ENCODE measurements at places on chromosomes 4 and X.

DNA sequence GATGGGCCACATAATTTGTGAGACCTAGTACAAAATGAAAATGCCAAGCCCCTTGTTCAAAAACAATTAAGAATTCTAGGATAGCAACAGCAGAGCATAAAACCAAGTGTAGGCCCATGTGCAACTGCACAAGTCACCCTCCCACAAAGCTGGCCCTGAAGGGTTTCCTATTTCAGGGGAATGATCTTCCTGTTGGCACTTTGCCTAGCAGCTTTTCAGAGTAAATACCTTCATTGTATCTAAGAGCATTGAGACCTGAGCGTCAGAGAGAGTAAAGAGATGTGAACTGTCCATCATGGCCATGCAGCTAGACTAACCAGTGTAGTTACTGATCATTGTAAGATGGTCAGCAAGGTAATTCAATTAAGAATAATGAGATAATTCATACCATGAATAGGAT lies 113.6 kb downstream of the CNKSR2 start:
- DNase-seq, result peak; percentile 61

- no peak for DNase-seq
Measured at GRCh38 chr4:158965226-158965625, 137.7 kb upstream of the RAPGEF2 start.

- peak; percentile 24 for DNase-seq
Measured at GRCh38 chr4:166421556-166422156, 548.6 kb downstream of the TLL1 start.

- no peak for DNase-seq
Measured at GRCh38 chr4:107902715-107903114, 28.6 kb upstream of the CYP2U1 start.

DNA sequence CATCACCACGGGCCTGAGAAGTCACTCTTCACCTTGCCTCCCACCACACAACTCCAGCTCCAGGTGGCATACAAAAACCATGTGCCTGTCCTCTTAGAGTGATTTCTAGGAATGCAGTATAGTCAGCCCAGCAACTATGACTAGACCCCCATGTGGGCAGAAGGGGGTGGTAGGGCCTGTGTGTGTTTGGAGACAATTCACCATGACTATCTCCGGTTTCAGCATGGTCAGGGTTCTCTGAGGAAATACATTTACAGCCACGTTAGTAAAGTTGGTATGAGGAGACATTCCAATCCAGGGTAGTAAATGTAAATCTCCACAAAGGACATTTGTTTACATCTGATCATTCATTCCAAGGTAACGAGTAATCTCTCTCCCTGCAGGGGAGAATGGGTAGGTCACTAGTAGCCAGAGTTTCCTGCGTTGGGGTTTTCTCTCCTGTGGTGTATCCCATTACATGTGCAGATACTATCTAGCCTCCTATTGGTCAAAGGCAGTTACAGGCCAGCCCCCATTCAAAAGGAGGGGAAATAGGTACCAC lies 4.2 kb upstream of the MTMR1 start:
- DNase-seq, result peak; percentile 95

- no peak for DNase-seq
Measured at GRCh38 chrX:1500701-1501624, 36.0 kb downstream of the P2RY8 start.

All from bronchial epithelial cell (primary cell).